Effector memory CD8-positive, alpha-beta T cell (primary cell): ENCODE measurements at places on chromosomes 3 and 15.

- DNase-seq = no peak
Observed at GRCh38 chr3:66644549-66644948, 143.7 kb upstream of the LRIG1 start.

DNA sequence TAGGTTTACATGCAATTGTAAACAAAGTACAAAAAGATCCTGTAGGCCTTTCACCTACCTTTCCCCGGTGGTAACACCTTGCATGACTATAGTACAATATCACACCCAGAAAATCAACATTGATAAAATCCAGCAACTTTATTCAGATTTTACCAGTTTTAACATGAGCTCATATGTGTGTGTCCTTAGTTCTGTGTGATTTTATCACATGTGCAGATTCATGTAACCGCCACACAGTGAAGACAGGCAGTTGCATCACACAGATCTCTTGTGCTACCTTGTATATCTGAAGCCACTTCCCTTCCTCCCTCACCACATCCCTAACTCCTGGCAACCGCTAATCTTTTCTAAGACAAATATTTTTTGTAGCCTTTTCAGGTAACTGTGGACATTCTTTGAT, 183.5 kb upstream of the C2CD4B start:
- DNase-seq = no peak

DNA sequence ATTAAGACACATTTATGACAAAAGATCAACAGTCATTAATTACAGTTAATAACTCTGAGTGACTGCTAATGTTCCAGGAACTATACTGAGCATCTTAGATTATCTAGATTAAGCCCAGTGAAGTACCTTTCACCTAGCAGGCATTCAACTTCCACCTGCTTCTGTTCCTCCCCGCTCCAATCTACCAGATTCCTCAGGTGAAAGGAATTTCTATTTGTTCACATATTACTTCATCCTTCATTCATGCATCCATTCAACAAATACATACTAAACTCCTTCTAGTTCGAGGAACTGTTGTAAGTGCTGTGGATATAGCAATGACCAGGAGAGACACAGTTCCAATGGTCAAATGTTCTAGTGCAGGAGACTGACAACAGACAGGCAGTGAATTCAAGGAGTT, 139.3 kb downstream of the FILIP1L start:
- DNase-seq = no peak

DNA sequence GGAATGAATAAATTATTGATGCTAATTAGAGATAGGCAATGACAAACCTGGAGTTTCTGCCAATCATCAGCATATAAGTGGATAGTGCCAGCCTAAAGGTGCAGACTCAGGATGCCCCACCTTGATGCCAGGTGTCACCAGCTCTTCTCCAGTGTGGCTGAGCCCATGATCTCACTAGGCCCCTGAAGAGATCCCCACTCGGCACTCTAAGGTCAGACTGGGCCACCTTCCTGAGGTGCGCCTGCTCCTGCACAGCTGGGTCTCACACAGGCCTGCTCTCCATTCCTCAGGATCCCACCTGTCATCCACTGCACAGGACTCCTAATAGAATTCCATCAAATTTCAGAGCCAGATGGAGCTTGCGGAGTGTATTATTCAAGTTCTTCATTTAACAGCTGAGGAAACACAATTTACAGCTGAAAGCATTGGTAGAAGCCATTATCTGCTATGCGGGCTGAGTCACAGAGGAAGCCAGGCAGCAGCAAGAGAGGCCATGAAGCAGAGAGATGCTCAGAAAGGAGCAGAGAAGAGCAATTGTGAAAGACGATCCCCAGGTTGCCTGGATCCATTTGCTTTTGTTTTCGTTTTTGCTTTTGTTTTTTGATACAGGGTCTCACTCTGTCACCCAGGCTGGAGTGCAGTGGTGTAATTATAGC, 25.1 kb upstream of the FSTL1 start:
- DNase-seq = no peak

DNA sequence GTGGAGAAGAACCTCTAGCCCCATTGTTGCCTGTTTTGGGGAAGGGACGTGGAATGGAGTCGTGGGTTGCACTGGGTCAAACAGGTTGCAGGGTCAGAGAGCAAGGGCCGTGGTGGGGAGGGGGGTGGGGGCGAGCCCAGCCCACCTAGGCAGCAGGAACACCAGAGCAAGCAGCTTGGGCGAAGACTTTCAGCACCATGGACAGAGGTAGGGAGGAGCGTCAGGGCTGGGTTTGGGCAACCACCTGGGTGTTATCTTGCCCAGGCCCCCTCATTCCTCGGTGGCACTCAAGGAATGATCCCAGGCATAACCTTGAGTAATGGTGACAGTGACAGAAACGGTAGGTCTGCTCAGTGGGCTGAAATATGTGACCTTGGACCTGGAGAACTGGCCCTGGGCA, 45.9 kb upstream of the TMEM115 start:
- DNase-seq = no peak

DNA sequence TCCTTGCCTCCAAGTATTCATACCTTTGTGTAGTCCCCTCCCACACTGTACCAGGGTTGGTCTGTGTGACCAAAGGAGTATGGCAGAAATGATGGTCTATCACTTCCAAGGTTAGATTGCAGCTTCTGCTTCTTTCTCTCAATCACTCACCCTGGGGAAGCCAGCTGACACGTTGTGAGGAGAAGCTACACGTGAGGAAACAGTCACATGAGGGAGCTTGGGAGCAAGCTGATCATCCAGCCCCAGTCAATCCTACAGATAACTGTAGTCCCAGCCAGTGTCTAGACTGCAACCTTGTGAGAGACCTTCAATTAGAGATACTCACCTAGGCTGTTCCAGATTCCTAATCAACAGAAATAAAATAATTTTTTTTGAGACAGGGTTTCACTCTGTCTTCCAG, 6.2 kb upstream of the ZNF774 start:
- no peak for DNase-seq

DNA sequence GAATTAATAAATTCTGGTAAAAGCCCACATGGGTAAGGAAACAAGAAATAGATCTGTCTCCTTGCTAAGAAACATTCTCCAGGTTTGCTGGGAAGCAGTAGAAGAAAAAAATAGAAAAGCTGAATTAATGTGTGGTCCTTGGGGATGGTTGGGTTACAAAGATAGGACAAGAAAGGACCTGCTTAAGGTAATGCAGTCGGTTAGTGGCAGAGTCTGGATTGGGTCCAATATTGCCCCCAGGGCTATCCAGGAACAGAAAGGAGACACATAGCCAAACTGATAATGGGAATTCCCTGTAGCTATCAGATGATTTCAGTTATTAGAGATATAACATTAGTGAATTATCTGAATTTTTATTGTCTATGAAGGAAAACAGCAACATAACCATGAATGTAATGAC, 584.3 kb downstream of the ROBO1 start:
- DNase-seq = no peak
